ENCODE measurements at places on chromosomes 5 and 9.

DNA sequence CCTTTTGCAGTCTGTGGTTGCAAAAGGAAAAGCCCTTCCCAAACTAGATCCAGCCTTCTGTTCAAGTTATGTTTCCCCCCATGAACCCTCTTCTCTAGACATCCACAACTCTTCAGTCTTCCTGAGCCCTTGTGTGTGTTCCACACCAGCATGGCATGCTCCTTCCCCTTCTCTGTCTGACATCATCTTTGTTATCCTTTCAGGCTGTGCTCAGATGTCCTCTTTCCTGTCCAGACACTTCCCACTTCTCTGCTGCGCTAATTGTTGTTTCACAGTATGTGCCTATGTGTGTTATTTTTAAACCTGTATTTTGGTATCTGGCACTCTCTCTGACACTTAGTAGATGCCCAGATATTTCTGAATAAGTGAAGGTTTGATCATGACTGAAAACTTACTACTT lies 38.2 kb downstream of the FOCAD start:
- no peak for DNase-seq

GRCh38 chr9:134962973-134963364 lies 45.3 kb upstream of the FCN1 start:
- DNase-seq = no peak

DNA sequence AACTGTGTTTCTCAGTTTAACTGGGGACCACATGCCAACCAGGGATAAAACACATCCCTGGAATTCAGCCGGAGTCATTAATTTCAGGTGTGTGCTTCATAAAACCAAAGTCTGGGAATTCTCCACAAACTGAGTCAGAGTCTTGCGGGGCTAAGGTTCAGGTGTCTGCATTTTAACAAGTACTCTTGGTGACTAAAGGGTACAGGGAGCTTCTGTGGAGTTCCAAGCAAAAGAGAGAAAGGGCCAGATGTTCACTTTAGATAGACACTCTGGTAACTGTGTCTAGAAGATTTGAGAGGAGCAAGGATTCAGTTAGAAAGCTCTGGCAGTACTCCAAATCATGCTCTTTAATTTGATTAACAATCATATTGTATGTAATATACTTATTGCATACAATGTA lies 4.0 kb downstream of the NADK2 start:
- DNase-seq = no peak

- no peak for DNase-seq
Measured at GRCh38 chr5:118371973-118372831, 616.1 kb downstream of the DTWD2 start.

DNA sequence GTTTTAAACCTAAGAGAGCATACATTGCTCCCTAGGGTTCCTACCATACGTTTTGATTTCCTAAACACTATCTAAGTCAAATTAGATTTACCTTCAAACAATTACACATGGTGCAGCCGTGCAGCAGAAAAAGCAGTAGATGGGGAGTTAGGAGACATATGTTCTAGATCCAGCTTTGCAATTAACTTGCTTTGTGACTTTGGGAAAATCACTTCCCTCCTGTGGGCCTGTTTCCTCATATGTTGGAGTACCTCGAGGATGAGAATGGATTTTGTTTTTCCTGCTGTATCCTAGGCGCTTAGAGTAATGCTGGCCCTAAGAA lies 711 bp downstream of the MRPL50 start:
- DNase-seq = no peak

- no peak for DNase-seq
Measured at GRCh38 chr9:124839612-124840299, 13.5 kb upstream of the WDR38 start.

DNA sequence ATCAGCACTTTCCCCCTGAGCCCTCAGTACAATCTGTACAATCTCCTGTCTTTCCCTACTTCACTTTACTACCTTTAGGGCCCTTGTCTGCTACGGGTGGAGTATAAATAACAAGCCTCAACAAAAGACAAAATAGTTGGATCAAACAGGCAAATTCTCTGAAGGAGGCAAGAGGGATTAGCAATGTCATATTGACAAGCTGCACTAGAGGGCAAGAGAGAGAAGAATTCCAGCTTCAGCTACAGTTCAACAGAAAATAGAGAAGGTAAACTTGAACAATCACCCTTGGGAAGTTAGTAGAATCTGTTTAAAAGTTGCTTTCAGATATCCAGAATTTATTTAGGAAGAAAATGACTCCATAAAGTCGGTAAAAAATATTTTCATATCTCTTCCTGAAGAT lies 68.4 kb upstream of the IZUMO3 start:
- DNase-seq = no peak

Data from activated T-cell treated with anti-CD3 and anti-CD28 coated beads for 4 hours (primary cell).